ENCODE measurements at places on chromosomes 13 and 19.
A peak's percentile ranks its signal among the peaks of the same experiment; 100 is the strongest.

- DNase-seq, result no peak
These were observed 40.6 kb upstream of the FAM216B start for GRCh38 chr13:42740753-42741152.

GRCh38 chr13:41820581-41821237, 140.2 kb downstream of the VWA8 start:
- DNase-seq, result no peak

GRCh38 chr13:98280176-98280510, 103.1 kb upstream of the RNF113B start:
- no peak for DNase-seq

GRCh38 chr19:54162241-54162805, 2.8 kb upstream of the LENG1 start:
- peak; percentile 17 for DNase-seq

DNA sequence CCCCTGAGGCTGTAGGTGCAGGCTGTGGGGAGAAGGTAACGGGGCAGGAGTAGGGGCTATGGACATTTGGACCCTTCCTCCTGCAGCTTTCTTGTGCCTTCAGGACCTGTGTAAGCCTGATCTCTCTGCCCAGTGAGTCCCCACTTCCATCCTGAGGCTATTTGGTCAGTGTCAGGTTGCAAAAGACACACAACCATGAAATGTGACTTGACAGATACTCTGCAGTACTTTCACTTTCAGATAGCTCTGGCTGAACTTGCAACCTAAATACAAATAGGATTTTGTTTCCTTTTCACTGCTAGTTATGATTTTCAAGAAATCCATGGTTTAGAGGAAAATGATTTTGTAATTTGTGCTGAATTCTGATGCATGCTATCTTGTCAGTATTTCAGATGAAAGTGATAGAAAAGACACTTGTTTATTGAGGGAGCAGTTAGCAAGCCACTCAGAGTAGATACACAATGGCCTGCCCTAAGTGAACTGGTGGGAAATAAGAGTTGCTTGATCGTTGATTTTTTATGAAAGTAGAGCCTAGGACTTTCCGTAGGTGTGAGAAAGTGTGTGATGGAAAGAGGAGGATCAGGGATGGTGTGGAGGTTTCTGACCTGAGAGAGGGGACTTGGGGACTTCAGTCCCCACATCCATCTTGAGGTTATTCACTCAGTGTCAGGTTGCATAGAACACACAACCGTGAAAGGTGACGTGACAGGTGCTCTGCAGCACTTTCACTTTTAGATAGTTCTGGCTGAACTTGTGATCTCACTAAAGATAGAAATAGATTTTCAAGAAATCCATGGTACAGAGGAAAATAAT, 18.1 kb upstream of the EID2 start:
- DNase-seq, result no peak

GRCh38 chr13:28012383-28012782, 23.9 kb upstream of the URAD start:
- DNase-seq, result no peak

GRCh38 chr19:51784922-51785690, 9.9 kb upstream of the FPR3 start:
- peak; percentile 49 for DNase-seq

GRCh38 chr19:39017026-39017425, 15.3 kb downstream of the FBXO27 start:
- DNase-seq, result no peak

DNA sequence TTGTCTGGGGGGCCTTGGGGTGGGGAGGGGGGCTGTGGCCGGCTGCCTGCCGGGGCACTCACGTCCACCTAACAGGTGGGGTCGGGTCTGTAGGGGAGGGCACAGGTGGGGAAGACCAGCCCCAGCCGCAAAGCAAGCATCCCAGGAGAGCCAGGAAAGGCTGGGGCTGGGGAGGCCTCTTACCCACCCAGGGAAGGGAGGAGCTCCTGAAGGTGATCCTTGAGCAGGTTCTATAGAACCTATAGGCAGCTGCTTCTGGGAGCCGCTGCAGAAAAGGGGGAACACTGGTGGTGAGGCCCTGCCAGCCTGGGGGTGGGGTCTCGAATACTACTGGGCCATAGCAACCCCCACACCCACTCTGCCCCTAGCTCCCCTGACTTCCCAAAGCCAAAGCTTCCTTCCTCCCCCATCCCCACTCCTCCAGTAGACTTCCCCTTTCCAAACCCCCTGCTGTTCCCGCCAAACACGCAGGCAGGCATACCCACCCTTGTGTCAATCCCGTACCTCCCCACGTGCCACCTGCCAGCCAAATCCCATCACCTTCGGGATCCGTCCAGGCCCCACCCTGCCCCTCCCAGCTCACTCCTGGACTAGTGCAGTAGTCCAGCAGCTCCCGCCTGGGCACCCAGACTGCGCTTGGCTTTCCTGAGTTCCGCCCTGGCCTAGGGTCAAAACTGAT, 5.6 kb downstream of the KLF16 start:
- no peak for DNase-seq

DNA sequence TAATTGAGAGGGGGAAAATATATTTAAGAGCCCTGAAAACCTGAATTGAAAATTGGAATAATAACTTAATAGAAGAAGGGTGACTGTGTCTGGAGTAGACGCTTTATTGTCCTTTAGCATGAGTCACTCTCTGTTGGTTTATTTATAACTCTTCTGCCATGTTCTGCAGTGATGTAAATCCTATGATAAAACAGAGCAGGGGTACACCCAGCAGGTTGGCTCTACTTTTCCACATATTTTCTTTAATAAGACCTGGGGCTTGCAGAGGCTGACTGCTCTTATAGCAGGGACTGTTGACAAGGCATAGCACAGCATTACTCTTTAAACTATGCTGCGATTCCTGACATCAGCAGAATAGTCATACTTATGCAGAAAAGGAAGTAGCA, 389.9 kb upstream of the PCDH9 start:
- DNase-seq, result no peak

DNA sequence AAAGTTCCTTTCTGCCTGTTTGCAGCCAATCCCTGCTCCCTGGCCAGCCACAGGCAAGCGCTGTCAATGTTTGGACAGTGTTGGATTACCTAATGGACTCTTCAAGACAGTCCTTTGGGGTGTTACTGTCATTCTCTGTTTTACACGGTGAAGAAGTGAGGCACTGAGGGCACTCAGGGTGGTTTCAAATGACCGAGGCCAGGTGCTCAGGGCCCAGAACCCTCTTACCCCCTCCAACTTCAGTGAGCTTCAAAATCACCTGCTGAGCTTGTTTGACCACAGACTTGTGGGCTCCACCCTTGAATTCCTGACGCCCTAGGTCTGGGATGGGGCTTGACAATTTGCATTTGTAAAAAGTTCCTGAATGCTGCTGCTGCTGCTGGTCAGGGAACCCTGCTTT, 97.9 kb downstream of the GGACT start:
- no peak for DNase-seq

GRCh38 chr13:112056284-112056727, 10.6 kb upstream of the SOX1 start:
- no peak for DNase-seq

GRCh38 chr19:14073261-14073924, 807 bp downstream of the MISP3 start:
- peak; percentile 55 for DNase-seq

DNA sequence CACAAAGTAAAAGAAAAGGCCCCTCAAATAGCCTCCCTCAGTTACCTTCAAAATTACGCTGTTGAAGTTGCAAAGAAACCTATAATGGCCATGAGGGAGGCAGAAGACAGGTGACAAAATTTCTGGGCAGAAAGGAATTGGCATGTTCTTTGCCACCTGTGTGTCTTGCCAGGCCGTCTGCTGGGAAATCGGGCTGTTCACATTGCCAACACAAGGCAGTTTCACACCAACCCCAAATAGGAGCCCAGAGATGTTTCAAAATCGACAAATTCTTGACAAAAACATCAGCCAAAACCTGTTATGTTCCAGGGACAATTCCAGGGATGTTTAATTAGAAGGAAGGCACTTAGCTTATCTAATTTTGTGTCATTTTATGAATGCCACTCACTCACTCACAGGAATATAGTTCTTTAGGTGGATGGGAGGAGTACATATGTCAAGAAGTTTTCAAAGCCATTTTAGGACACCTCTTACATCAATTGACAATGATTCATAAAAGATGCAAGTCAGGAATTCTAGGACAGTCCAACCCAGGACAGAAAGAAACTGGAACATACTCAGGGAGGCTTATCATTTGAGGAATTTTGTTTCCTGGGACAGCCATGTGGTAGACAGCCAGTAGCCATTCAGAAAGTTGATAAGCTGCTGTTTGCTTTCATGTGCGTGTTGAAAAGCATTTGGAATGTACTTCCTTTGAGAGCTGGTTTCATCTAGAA, 164.5 kb downstream of the RGCC start:
- DNase-seq, result no peak

- DNase-seq, result no peak
These were observed 489 bp upstream of the ZNF653 start for GRCh38 chr19:11506101-11506555.

GRCh38 chr19:40221858-40222619, 3.9 kb upstream of the TTC9B start:
- peak; percentile 35 for DNase-seq

GRCh38 chr13:27014406-27015359, 156.9 kb downstream of the USP12 start:
- no peak for DNase-seq

DNA sequence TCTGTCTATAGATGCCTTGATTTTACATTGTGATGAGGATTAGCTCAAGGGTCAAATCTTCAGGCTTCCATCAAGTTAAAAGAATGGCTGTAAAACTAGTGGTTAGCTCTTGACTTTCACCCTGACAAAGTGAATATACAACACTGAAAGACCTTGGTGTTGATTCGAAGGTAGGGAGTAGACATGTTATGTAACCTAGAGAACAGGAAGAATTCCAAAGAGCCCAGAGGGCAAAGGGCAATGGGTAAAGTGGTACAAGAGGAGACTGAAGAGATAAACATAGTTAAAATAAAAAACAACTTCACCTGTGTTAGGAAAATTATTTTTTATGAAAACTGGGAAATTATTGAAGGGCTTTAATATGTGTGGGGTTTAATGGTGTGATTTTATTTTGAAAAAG, 833.2 kb upstream of the KLHL1 start:
- no peak for DNase-seq

DNA sequence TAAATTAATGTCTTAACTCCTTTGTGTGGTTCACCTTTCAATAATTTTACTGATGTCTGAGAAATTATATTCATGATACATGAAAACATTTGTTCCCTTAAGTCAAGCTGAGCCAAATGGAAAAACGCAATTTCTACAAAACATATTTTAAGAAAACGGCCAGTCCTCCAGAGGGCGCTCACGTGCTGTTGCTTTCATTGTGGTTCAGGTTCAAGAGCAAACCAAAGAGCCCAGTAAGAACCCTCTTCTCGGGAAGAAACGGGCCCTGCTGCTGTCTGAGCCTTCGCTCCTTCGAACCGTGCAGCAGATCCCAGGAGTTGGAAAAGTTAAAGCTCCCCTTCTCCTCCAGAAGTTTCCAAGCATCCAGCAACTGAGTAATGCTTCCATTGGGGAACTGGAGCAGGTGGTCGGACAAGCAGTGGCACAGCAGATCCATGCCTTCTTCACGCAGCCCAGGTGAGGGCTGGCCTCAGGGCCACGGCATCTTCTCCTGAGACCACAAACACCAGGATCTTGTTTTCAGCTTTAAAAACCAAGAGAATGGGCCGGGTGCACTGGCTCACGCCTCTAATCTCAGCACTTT, 4.3 kb downstream of the FAAP24 start:
- DNase-seq, result no peak

- DNase-seq, result no peak
These were observed 14.6 kb downstream of the PROSER1 start for GRCh38 chr13:39023316-39023715.

- DNase-seq, result no peak
These were observed 22.5 kb downstream of the ZDHHC20 start for GRCh38 chr13:21436582-21436981.

DNA sequence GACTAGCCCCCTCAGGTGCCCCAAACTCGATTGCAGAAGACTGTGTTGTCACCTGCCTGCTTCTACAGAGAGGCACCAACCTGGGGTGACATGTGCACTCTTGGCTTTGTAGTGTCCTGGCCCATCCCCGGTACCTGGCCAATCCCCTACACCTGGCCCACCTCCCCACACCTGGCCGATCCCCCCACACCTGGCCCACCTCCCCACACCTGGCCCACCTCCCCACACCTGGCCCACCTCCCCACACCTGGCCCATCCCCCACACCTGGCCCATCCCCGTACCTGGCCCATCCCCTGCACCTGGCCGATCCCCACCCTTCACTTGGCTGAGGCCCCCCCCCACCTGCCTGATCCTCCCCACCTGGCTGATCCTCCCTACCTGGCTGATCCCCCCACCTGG, 25.4 kb downstream of the ATP11A start:
- DNase-seq, result no peak

DNA sequence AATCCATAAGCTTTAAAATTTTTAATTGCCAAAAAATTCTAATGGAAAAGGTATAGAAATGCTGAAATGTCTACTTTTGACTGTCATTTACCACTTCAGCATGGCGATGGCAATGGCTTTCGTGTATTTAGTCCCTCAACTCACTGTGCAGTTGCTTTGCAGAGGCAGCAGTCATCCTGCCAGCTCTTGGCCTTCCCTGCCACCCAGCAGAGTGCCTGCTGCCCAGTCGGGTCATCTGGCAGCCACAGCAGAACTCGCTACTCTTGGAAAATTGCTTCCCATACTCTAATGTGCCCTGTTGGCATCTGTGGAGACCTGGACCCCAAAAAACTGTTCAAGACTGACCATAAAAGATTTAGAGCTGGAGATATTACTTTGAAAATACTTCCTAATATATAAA, 383.2 kb downstream of the UQCRFS1 start:
- no peak for DNase-seq

- DNase-seq, result no peak
These were observed 927 bp downstream of the COL4A2 start for GRCh38 chr13:110307767-110308655.
